ENCODE measurements at places on chromosomes 11 and 22.

DNA sequence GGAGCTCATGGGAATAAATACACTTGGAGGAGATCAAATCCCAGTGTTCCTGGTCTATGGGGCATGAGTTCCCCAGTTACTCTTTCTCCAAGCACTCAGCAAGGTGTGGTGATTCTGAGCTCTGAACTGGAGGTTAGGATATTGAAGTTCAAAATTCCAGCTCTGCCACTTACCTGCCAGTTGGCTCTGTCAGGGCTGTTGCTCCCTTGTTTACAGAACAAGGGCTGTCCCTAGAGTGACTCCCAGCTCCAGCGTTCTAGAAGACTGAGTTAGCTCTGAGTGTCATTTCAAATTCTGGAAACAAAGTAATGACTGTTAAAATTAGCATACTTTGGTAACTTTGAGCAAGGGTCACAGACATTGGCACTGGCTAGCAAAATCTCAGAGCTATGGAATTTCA, 69.7 kb upstream of the ZBED5 start:
- DNase-seq = no peak

DNA sequence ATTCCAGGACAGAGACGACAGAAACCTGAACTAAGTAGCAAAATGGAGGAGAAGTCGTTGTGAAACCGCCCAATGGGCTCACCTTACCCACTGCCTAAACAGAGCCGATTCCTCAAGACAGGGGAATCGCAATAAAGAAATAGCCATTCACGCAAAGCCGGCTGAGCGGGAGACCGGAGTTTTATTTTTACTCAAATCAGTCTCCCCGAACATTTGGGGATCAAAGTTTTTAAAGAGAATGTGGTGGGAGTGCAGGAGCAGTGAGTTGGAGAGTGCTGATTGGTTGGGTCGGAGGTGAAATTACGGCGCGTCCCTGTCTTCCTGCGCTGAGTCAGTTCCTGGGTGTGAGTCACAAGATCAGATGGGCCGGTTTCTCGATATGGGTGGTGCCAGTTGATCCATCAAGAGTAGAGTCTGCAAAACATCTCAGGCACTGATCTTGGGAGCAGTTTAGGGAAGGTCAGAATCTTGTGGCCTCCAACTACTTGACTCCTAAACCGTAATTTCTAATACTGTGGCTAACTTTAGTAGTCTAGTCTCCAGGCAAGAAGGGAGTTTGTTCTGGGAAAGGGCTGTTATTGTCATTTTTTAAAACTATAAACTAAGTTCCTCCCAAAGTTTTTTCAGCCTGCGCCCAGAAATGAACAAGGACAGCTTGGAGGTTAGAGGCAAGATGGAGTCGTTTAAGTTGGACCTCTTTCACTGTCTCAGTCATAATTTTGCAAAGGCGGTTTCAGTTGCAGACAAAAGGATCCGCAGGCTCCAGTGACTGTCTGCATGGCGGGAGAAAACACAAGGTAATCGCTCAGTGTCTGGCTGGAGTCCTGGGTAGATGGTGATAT, 34.1 kb downstream of the OR4D9 start:
- DNase-seq = no peak

GRCh38 chr11:74091549-74091948, 79.3 kb downstream of the C2CD3 start:
- DNase-seq = no peak

- no peak for DNase-seq
Measured at GRCh38 chr11:118007040-118007439, 20.8 kb downstream of the IL10RA start.

GRCh38 chr22:26650722-26651421, 6.5 kb upstream of the MIAT start:
- DNase-seq = no peak

- no peak for DNase-seq
Measured at GRCh38 chr22:50136581-50137015, 33.9 kb upstream of the PANX2 start.

GRCh38 chr11:86469491-86470388, 95.1 kb downstream of the CCDC81 start:
- no peak for DNase-seq

DNA sequence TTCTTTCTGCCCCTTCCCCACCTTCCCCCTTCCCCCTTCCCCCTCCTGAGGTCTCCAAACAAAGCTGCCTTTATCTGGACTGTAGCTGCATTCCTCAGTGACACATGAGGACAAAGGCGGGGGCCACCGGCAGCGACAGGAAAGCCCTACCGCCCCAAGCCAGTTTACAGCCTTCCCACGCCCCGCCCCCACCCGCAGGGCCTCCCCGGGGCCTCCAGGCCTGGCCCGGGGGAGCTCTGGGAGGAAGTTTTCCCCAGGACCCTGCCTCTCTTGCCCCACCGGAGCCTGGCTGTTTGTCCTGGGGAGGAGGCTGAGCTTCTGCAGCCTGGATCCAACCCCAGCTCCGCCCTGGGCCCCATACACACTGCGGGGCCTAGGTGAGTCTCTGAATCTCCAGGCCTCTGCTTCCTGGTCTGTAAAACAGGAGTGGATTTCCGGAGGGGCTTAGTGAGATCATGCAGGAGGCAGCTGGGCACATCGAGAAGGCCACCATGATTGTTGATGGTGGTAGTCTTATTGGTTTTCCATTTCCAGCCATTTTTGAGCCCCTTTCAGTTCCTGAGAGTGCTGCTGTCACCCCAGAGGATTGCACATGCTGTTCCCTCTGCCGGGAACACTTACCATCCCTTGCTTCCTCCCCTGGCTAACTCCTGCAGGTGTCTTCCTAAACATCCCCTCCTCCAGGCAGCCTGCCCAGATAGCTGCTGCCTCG, 130.7 kb downstream of the MN1 start:
- DNase-seq = no peak

GRCh38 chr22:19843857-19844376, 10.8 kb downstream of the GNB1L start:
- DNase-seq = no peak

GRCh38 chr22:44580176-44581095, 82.4 kb upstream of the RTL6 start:
- DNase-seq = no peak

GRCh38 chr11:19419808-19420207, 179.1 kb upstream of the E2F8 start:
- DNase-seq = no peak

GRCh38 chr22:28279888-28280287, 360.8 kb upstream of the PITPNB start:
- peak; percentile 29 for DNase-seq

DNA sequence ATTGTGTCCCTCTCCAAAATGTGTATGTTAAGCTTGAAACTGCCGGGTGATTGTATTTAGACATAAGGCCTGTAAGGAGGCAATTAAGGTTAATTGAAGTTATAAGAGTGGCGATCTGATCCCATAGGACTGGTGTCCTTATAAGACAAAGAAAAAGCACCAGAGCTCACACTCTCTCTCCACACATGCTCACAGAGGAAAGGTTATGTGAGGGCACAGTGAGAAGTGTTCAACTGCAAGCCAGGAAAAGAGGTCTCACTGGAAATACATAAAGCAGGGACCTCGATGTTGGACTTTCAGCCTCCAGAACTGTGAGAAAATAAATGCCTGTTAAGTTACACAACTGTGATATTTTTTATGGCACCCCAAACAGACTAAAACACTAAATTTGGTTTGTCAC, 1233.8 kb upstream of the CNTN5 start:
- no peak for DNase-seq

DNA sequence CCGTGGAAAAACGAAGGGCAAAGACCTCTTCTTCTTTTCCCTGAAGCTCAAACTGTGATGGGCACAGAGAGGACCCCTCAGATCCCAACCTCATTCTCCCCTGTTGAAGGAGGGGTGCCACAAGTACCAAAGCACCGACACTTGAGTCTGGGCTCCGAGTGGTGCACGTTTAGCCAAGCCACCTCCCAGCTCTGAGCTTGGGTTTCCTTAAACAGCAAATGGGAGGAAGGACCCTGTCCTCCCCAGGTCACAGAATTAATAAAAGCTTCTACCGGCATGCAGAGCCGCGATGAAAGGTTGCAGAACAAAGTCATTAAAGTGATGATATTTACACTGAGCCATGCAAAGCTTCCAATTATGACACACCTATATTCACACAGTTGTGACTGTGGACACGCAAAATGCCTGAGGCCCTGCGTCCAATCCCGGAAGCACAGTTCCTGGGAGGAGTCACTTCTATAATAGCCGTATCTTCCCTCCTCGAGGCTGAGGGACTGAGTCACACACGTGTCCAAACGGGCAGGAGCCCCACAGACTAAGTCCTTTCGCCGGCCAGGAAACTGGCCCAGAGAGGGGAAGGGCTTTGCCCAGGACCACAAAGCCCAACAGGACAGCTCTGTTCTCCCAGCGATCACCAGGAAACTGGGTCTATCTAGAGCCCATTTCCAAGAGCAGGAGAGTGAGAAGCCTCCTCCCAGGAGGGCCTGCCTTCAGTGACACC, 922 bp upstream of the CSNK1E start:
- DNase-seq = peak; percentile 75

GRCh38 chr11:132604431-132604830, 927.9 kb downstream of the OPCML start:
- DNase-seq = no peak

- DNase-seq = no peak
Measured at GRCh38 chr11:131790586-131790985, 420.2 kb downstream of the NTM start.

DNA sequence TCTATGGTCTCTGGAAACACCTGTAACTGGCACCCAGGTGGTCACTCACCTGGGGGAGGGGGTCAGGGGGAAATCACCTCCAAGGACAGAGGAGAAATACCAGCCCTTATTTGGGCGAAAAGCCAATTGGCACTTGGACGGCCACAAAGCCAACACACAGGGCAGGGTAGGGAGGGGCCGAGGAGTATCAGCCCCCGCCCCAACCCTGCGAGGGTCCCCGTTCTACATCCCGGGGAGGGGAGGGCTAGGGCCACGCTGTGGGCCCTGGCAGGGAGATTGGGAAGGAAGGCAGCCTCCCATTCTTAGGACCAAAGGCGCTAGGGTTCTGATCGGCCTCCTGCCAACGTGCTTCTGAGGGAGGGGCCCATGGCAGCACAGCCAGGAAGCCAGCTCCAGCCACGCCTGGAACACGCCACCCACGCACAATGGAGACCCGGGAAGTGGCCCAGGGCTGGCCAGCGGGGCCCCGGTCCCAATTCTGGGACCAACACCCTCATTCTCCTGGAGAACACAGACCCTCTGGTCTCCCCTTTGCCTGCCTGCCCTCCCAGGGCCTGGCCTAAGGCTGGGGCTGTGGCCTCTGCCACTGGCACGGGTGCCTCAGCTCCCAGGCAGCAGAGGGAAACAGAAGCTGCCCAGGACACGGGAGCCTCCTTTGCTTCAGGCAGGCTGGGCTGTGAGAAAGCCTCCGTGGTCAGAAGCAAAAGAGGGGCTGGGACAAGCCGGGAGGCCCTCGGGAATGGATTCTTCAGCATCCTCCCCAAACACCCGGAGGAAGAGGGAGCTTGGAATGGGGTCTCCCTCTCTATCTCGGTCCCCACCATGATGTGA, 7.4 kb downstream of the CBX6 start:
- no peak for DNase-seq

DNA sequence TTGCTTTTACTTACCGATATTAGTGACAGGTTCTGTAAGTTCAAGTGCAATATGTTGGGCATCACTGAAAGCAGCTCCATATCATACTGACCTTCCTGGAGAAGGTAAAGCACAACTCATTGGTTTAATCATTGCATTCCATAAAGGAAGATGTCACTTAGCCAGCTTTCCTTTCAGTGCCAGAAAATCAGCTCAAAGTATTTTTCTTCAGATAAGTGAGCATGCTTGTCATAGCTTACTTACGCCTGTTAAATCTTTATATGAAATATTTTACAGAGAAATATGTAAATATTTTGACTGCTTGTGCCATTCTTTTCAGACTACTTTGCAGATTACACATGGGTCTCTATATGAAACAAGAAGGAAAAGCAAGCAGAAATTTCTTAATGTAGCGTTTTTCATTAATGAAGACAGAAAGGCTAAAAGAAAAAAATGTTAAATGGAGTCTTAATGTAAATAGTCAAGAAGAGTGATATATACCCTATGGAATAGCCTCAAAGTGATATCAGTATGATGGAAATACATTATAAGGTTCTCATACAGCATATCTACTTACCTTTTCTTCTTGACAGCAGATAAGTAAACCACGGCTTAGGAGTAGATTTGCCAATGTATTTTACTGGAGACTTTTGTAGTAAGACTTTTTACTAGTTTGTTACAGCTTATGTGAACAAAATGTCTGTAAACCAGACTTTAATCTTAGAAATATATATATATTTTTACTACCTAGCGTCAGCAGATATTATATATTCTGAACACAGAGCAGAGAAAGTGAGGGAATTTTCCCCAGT, 649.7 kb downstream of the METTL15 start:
- DNase-seq = peak; percentile 66

GRCh38 chr11:116199182-116199581, 573.6 kb downstream of the BUD13 start:
- DNase-seq = no peak
